CD4-positive, alpha-beta T cell treated with Interleukin-1 beta for 1 hour (primary cell): ENCODE measurements at places on chromosomes 3 and 15.
A peak's percentile ranks its signal among the peaks of the same experiment; 100 is the strongest.

DNA sequence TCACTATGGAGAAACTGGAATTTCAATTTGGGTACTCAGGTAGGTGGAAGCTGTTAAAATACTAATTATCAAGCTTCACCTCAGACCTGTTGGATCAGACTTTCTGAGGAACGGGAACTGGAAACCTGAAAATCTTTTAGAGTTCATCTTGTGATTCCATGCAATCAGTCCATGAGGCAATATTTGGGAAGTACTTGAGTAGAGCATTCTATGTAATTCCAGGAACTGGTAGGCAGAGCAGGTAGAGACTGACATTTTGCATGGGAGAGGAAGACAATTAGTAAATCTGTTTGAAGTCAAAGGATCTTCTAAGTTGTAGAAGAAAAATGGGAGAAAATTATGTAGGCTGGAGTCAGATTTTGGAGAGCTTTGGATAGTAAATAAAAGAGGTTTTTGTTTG, 43.1 kb downstream of the FGF7 start:
- no peak for DNase-seq

- no peak for DNase-seq
Observed at GRCh38 chr15:101035611-101036010, 116.5 kb downstream of the LRRK1 start.

DNA sequence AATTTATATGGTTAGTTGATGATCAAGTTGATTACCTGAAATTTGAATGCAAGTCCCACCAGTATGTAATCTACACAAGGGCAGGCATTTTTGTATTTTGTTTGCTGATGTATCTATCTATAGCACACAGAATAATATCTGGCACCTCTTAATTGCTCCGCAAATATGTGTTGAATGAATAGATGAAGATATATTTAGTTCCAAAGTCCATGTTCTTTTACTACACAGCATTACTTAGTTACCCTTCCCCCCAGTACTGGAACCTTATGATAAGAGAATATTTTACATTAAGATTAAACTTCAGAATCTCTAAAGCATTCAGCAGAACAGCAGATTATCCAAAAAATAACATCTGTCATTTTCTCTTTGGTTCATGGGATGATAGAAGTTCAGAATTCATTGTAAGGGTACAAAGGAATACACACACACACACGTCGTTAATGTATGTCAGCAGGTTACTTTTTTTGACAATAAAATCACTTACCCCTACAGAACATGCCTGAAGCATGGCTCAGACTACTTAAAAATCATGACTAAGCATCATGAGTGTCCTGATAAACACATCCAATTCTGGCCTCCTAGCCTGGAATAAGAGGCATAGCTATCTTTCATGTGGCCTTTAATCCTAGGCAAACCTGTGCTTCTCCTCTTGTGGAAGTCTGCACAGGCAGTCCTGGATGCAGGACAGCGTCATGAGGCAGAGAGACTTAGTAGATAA, 148.9 kb upstream of the TBC1D5 start:
- no peak for DNase-seq

GRCh38 chr15:92728266-92728665, 72.7 kb upstream of the FAM174B start:
- DNase-seq = no peak

DNA sequence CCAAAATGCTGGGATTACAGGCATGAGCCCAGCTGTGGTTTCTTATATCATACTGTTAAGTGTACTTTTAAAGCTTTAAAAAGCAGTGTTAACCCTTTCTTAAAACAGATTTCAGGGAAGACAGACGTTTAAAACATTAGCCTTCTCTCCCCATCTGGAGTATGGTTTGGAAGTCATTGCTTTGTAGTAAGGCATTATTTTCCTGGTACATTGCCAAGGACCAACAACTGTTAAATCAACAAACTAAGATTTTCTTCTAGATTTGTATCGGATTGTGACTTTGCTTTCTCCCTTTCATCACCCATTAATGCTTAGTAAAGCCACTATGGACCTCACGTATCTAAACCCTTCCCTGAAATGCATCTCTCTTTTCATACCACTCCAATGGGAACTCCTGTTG, 50.5 kb downstream of the UBE2E1 start:
- DNase-seq = no peak

DNA sequence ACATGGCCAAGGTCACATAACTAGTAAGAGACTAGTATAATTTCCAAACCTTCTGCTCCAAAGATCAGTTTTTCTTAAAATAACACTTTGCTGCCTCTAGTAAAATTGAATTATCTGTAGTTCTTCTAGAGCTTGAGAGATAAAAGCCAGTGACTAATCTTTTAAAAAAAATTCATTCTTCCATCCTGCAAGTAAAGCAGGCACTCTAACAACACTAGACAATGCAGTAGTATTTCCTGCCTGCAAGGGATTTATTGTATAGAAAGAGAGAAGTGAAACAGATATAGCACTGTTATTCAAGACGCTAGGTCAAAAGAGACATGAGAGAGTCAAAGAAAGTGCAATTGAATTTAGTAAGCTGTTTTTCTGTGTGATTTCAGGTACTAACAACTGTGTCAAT, 159.5 kb upstream of the TBC1D5 start:
- DNase-seq = no peak

DNA sequence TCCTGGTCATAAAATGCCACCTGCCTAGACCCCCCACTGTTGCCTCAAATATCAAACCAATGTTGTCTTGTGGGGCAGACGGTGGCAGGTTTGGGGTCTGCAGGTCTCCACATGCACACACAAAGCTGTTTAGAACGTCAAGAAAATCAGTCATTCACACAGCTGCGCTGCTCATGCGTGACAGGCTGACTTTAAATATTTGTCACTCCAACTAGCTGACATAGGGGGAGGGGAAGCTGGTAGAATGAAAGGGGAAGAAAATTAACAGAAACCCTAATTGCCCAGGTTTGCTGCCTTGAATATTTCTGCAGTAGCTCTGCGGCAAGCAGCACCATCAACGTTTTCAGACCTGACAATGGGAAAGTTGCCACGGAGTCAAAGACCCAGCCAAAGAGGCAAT, 201.8 kb downstream of the ABHD5 start:
- DNase-seq = peak; percentile 6

- DNase-seq = no peak
Observed at GRCh38 chr3:63015614-63016309, 140.5 kb upstream of the CADPS start.

DNA sequence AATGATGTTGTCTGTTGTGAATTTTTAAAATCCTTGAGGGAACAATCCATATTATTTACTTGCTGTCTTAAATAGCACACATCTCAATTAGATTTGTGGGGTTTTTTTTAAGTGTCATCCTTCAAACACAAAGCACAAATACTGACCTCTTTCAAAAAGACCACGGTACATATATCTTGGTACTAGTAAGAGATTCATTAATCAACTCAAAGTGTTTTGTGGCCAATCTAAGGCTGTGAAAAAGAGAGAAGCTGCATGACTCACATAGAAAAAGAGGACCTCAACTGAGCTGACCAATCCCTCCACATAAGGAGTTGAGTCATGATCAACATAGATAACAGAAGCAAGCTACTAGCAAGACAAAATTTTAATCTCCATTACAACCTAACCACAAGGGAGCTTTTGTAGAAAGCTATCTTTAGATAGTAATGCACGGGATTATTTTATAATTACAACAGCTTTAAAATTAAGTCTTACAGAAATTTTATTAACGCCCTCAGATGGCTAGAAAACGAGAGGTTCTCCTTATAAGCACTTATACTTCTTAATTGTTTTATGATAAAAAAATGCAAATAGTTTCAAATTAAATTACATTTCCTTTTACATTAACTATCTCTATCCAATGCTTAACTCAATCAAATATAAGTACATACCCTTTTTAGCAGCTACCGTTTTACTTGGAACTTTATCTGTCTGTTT, 60.5 kb downstream of the TOP2B start:
- no peak for DNase-seq

GRCh38 chr3:112302881-112303763, 9.1 kb upstream of the SLC9C1 start:
- no peak for DNase-seq

- DNase-seq = no peak
Observed at GRCh38 chr3:42674146-42674545, 11.2 kb upstream of the KLHL40 start.

- DNase-seq = no peak
Observed at GRCh38 chr3:9172851-9173321, 76.6 kb downstream of the SRGAP3 start.

GRCh38 chr3:19348941-19349564, 200.7 kb downstream of the KCNH8 start:
- peak; percentile 8 for DNase-seq

DNA sequence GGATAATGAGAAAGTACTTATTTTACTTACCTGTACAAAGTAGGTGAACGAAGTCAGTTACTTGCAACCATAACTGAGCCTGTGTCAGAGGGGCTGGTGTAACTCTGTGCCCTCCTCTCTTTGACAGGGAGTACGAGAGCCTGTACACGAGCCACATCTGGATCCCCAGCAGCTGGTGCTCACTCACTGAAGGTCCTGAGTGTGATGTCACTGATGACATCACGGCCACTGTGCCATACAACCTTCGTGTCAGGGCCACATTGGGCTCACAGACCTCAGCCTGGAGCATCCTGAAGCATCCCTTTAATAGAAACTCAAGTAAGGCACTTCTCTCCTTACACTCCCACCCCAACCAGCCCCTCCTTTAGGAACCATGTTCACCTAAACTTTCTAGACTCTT, 24.2 kb downstream of the IL20RB start:
- DNase-seq = no peak

- no peak for DNase-seq
Observed at GRCh38 chr3:61996366-61996765, 377.0 kb downstream of the FEZF2 start.

DNA sequence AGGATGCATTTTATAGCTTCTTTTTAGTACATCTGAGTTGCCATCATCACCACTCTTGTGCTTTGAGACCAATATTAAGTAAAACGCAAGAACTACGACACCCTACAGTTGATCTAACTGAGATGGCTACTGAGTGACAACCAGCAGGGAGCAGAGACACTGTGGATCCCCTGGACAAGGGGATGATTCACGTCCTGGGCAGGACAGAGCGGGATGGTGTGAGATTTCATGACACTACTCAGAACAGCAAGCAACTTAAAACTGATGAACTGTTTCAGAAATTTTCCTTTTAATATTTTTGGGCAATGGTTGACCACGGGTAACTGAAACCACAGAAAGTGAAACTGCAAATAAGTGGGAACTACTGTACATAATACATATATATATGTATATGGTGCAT, 299.2 kb downstream of the ADAMTS17 start:
- no peak for DNase-seq

GRCh38 chr3:194339356-194339755, 11.8 kb downstream of the CPN2 start:
- DNase-seq = no peak

DNA sequence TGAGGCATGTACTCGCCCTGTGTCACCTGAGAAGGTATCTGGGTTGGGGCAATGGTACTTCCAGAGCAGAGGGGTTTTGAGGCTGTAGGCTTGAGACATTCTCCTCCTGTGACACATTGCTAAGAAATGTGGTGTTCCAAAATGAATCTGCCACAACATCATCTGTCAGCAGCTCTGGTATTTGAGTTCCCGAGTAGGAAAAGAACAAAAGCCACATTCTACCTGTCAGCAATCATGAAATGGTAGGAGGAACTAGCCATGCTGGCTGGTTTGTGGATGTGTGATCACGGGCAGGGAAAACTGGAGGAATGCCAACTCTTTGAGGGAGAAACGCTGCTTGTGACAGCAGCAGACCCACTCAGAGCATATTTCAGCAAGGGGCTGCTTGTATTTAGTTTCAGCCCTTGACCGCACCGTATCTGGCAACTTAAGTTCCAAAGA, 579.4 kb upstream of the TBL1XR1 start:
- no peak for DNase-seq

- DNase-seq = peak; percentile 64
Observed at GRCh38 chr3:32177702-32178198, 60.7 kb upstream of the CMTM8 start.

GRCh38 chr3:87997966-87998365, 60.8 kb downstream of the CGGBP1 start:
- no peak for DNase-seq

GRCh38 chr3:140500473-140500872, 177.4 kb upstream of the TRIM42 start:
- no peak for DNase-seq

GRCh38 chr15:28876131-28876844, 9.5 kb upstream of the APBA2 start:
- DNase-seq = no peak

- no peak for DNase-seq
Observed at GRCh38 chr3:139227827-139228226, 116.0 kb upstream of the MRPS22 start.

- DNase-seq = no peak
Observed at GRCh38 chr15:66802025-66803001, 100.3 kb downstream of the SMAD6 start.

GRCh38 chr15:29364426-29365078, 94.9 kb upstream of the NSMCE3 start:
- no peak for DNase-seq

- no peak for DNase-seq
Observed at GRCh38 chr15:95013381-95013780, 782.0 kb downstream of the MCTP2 start.

GRCh38 chr3:11307830-11308432, 35.7 kb downstream of the ATG7 start:
- DNase-seq = no peak

GRCh38 chr15:100762913-100763834, 116.5 kb upstream of the ALDH1A3 start:
- DNase-seq = no peak

GRCh38 chr15:42165106-42165505, 8.7 kb upstream of the PLA2G4F start:
- no peak for DNase-seq

GRCh38 chr15:52481915-52482314, 46.8 kb downstream of the MYO5A start:
- DNase-seq = peak; percentile 65

- no peak for DNase-seq
Observed at GRCh38 chr3:195250473-195251251, 20.3 kb downstream of the XXYLT1 start.

GRCh38 chr15:61411902-61412510, 182.9 kb upstream of the RORA start:
- no peak for DNase-seq

GRCh38 chr3:139561255-139561817, 21.8 kb upstream of the RBP1 start:
- no peak for DNase-seq

GRCh38 chr15:47812470-47812999, 95.2 kb downstream of the SEMA6D start:
- no peak for DNase-seq

DNA sequence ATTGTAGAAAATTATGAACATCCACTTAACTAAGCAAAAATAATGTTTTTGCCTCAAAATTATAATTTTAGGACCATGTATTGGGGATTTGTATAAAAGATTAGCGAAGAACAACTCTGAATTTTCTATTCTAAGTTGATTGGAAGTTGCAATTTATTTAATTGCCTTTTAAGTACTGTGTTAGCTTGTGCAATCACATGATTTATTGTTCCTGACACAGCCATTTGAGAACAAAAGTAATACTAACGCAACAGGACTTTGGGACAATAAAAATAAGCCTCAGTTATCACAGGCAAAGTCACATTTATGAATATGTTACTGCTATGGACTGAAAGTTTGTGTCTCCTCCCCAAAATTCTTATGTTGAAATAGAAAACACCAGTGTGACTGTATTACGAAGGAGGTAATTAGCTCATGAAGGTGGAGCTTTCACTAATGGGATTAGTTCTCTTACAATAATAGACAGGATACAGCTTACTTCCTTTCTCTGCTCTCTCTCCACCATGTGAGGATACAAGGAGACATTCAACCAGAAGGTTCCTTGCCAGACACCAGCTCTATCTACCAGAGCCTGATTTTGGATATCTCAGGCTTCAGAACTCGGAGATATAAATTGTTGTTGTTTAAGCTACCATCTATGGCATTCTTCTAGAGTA, 745.9 kb downstream of the ZBBX start:
- no peak for DNase-seq
